ENCODE measurements at places on chromosomes 6 and 20. TPM values are rescaled to one million over a fixed set of nuclear protein-coding genes. Genes with fewer than 3 reads are reported as not detected.

CDSN gene
- total RNA-seq, result not detected

ADGRF5 gene
- total RNA-seq, result 11.3 TPM

KCNG1 gene
- 27.5 TPM for total RNA-seq

CRIP3 gene
- 16.6 TPM for total RNA-seq

NELFCD gene
- total RNA-seq, result 69.8 TPM

CCR6 gene
- total RNA-seq, result not detected

ALDH8A1 gene
- total RNA-seq, result 13.1 TPM

TMEM14C gene
- total RNA-seq, result 36.6 TPM

FAM217A gene
- not detected for total RNA-seq

SNAP91 gene
- 135 TPM for total RNA-seq

FUT9 gene
- 132 TPM for total RNA-seq

CFAP206 gene
- 3.1 TPM for total RNA-seq

ENPP4 gene
- 19.7 TPM for total RNA-seq

POU3F2 gene
- total RNA-seq, result 162 TPM

TNFRSF21 gene
- total RNA-seq, result 41.9 TPM

ULBP1 gene
- 1.9 TPM for total RNA-seq

ZNF334 gene
- 37.6 TPM for total RNA-seq

CTCFL gene
- not detected for total RNA-seq

ACSS1 gene
- 10.3 TPM for total RNA-seq

FILIP1 gene
- 2.2 TPM for total RNA-seq

TLDC2 gene
- not detected for total RNA-seq

HMGN3 gene
- 58.8 TPM for total RNA-seq

SLC22A2 gene
- not detected for total RNA-seq

APCDD1L gene
- total RNA-seq, result not detected

RNF217 gene
- total RNA-seq, result 17.8 TPM

SOX18 gene
- total RNA-seq, result 0.63 TPM

WFDC10B gene
- total RNA-seq, result not detected

MAFB gene
- 9.4 TPM for total RNA-seq

ZNFX1 gene
- 22.8 TPM for total RNA-seq
